Trophoblast cell (in vitro differentiated cells and primary cell): ENCODE measurements at places on chromosomes 6 and 20.

- no peak overlapping the region for H3K4me3 ChIP-seq
- no peak overlapping the region for H3K27ac ChIP-seq
- no peaks in the 10 kb centered on the region for H3K36me3 ChIP-seq
- peaks cover 10% of the 10 kb centered on the region for H3K4me1 ChIP-seq
- DNase-seq = no peak
Measured at GRCh38 chr20:2874456-2874855, 1.2 kb downstream of the PTPRA start.

- no peak for DNase-seq
- no peak overlapping the region for H3K27ac ChIP-seq
- H3K4me3 ChIP-seq = no peak overlapping the region
- no peaks in the 10 kb centered on the region for H3K27me3 ChIP-seq
- H3K36me3 ChIP-seq = no peaks in the 10 kb centered on the region
Measured at GRCh38 chr20:39941245-39941644, 747.8 kb downstream of the MAFB start.

- H3K36me3 ChIP-seq = no peaks in the 10 kb centered on the region
- H3K4me1 ChIP-seq = no peaks in the 10 kb centered on the region
- no peak overlapping the region for H3K4me3 ChIP-seq
Measured at GRCh38 chr6:146997062-146997461, 207.2 kb upstream of the STXBP5 start.

- no peaks in the 10 kb centered on the region for H3K4me1 ChIP-seq
- H3K27me3 ChIP-seq = no peaks in the 10 kb centered on the region
- no peak overlapping the region for H3K27ac ChIP-seq
Measured at GRCh38 chr20:48957053-48957481, 35.6 kb downstream of the ARFGEF2 start.

DNA sequence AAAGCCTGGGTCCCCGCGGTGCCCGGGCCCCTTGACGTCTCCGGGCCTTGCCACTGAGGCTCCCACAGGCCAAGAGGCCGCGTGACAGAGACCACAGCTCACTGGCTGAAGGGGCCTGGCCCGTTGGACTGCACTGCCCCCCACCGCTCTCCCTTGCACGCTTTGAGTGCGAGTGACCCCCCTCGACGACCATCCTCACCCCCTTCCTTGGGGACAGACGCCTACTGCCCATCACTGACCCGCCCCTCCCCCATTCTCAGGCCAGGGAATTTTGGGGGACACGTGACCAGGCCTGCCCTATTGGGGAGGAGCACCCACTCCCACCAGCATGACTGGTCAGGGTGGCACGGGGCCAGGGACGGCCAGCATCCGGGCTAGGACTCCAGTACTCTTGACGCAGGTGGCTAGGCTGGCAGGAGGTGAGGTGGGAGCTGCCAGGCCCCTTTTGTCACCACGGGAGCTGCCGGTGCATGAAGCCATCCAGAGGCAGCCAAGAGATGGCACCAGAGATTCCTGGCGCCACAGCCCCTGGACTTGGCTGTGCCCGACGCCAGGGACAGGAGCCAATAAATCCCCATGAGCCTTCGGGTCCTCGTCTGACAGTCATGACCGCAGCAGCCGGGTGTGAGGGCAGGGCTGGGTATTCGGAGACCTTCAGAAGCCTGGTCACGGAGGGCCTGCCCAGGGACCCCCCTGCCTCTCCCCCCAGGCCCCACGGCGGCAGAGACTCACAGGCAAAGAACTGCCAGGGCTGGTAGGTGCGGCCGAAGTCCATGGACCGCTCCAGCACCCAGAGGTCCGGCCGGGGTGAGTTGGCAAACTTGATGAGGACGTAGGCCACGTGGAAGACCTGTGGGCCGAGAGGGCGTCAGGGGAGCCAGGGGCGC is 14.5 kb downstream of the LAMA5 start:
- H3K27ac ChIP-seq = no peak overlapping the region
- H3K4me3 ChIP-seq = no peak overlapping the region
- H3K27me3 ChIP-seq = no peaks in the 10 kb centered on the region
- H3K4me1 ChIP-seq = peaks cover 28% of the 10 kb centered on the region
- peaks cover 62% of the 10 kb centered on the region for H3K36me3 ChIP-seq
- DNase-seq = no peak

GRCh38 chr20:18133962-18134361 is 3.7 kb upstream of the KAT14 start:
- H3K27me3 ChIP-seq = no peaks in the 10 kb centered on the region
- no peaks in the 10 kb centered on the region for H3K4me1 ChIP-seq
- H3K36me3 ChIP-seq = no peaks in the 10 kb centered on the region
- no peak overlapping the region for H3K4me3 ChIP-seq
- H3K27ac ChIP-seq = no peak overlapping the region
- no peak for DNase-seq

DNA sequence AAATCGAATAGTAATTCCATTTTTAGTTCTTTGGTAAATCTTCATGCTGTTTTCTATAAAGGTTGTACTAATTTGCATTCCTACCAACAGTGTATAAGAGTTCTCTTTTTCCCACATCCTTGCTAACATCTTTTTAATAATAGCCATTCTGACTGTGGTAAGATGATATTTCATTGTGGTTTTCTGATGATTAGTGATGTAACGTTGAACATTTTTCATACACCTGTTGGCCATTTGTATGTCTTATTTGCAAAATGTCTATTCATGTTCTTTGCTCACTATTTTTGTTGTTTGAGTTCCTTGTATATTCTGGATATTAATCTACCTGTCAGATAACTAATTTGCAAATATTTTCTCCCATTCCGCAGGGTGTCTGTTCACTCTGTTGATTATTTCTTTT is 64.5 kb downstream of the LIN28B start:
- no peaks in the 10 kb centered on the region for H3K36me3 ChIP-seq
- no peak overlapping the region for H3K4me3 ChIP-seq
- H3K4me1 ChIP-seq = peaks cover 4% of the 10 kb centered on the region
- H3K27ac ChIP-seq = no peak overlapping the region
- no peaks in the 10 kb centered on the region for H3K27me3 ChIP-seq
- DNase-seq = no peak

DNA sequence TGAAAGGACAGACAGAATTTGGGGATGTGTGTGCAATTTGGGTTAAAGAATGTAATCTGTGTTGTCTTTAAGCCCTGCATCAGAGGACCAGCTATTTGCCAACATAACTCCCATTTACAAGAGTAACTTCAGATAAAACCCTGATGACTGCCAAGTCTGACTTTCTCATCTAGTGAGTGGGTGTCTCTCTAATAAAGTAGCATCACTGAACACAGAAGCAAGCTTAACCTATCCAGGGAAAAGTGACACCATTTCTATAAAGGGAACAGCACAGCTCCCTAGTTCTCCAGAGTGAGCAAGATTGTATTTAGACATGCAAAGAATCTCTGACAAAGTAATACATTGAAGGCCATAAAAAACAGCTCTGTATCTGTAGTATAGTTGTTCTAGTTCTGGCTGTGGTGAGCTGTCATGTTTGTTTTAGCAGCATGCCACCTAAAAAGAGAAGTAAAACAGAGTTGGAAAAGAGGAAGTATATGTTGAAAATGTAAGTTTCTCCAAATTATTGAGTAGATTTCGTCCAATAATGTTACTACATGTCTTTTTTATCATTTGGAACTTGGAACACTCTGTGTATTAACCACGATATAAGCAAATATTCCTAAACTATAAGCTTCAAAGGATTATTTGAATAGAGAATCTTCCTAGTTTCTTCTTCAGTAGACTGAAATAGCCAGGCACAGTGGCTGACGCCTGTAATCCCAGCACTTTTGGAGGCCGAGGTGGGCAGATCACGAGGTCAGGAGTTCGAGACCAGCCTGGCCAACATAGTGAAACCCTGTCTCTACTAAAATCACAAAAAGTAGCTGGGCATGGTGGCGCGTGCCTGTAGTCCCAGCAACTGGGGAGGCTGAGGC is 8.8 kb upstream of the PIM1 start:
- H3K4me3 ChIP-seq = no peak overlapping the region
- H3K36me3 ChIP-seq = no peaks in the 10 kb centered on the region
- no peaks in the 10 kb centered on the region for H3K27me3 ChIP-seq
- DNase-seq = no peak
- H3K4me1 ChIP-seq = no peaks in the 10 kb centered on the region

DNA sequence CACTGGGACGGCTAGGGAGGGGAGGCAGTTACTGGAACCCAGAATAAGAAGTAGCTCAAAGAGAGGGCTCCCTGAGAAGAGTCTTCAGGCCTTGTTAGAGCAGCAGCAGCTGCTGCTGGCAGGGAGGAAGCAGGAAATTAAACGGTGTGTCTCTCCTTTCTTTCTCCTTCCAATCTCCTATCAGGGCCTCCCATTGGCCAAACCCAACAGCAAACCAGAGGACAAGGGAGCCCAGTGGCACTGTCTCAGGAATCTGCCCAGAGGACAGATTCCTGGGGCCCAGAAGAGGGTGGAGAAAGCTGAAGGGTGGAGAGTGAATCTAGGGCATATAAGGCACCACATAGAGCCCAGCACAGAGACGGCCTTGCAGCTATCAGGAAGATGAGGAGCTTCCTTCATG is 10.2 kb downstream of the BTN3A1 start:
- H3K27ac ChIP-seq = no peak overlapping the region
- H3K4me3 ChIP-seq = no peak overlapping the region
- H3K4me1 ChIP-seq = no peaks in the 10 kb centered on the region
- H3K36me3 ChIP-seq = no peaks in the 10 kb centered on the region
- H3K27me3 ChIP-seq = no peaks in the 10 kb centered on the region

GRCh38 chr6:131822119-131822518 is 14.3 kb downstream of the ENPP1 start:
- H3K27me3 ChIP-seq = no peaks in the 10 kb centered on the region
- DNase-seq = no peak
- no peak overlapping the region for H3K4me3 ChIP-seq
- no peak overlapping the region for H3K27ac ChIP-seq

GRCh38 chr20:755941-756340 is 12.4 kb downstream of the SLC52A3 start:
- peaks cover 5% of the 10 kb centered on the region for H3K4me1 ChIP-seq
- H3K36me3 ChIP-seq = no peaks in the 10 kb centered on the region
- no peak overlapping the region for H3K27ac ChIP-seq
- H3K27me3 ChIP-seq = no peaks in the 10 kb centered on the region
- DNase-seq = no peak

- DNase-seq = no peak
- H3K27ac ChIP-seq = no peak overlapping the region
- no peaks in the 10 kb centered on the region for H3K27me3 ChIP-seq
- H3K36me3 ChIP-seq = no peaks in the 10 kb centered on the region
- no peak overlapping the region for H3K4me3 ChIP-seq
Measured at GRCh38 chr20:61800359-61801064, 265.2 kb downstream of the TAF4 start.

- peaks cover 3% of the 10 kb centered on the region for H3K4me1 ChIP-seq
- no peak overlapping the region for H3K4me3 ChIP-seq
- H3K27me3 ChIP-seq = no peaks in the 10 kb centered on the region
- no peaks in the 10 kb centered on the region for H3K36me3 ChIP-seq
- H3K27ac ChIP-seq = no peak overlapping the region
- no peak for DNase-seq
Measured at GRCh38 chr6:158358450-158359077, 46.3 kb downstream of the TULP4 start.

GRCh38 chr20:9225879-9226278 is 157.0 kb downstream of the PLCB4 start:
- H3K27me3 ChIP-seq = no peaks in the 10 kb centered on the region
- no peaks in the 10 kb centered on the region for H3K36me3 ChIP-seq
- H3K27ac ChIP-seq = no peak overlapping the region

- H3K27ac ChIP-seq = no peak overlapping the region
- H3K27me3 ChIP-seq = no peaks in the 10 kb centered on the region
- H3K4me3 ChIP-seq = no peak overlapping the region
Measured at GRCh38 chr6:21501815-21502214, 91.7 kb upstream of the SOX4 start.

GRCh38 chr20:39004508-39004907 is 42.4 kb downstream of the DHX35 start:
- no peak overlapping the region for H3K4me3 ChIP-seq
- DNase-seq = no peak
- H3K36me3 ChIP-seq = peaks cover 4% of the 10 kb centered on the region
- no peaks in the 10 kb centered on the region for H3K4me1 ChIP-seq
- no peak overlapping the region for H3K27ac ChIP-seq

GRCh38 chr20:37598575-37599342 is 71.1 kb upstream of the BLCAP start:
- no peak for DNase-seq
- no peaks in the 10 kb centered on the region for H3K36me3 ChIP-seq
- H3K27ac ChIP-seq = no peak overlapping the region
- H3K27me3 ChIP-seq = no peaks in the 10 kb centered on the region
- no peak overlapping the region for H3K4me3 ChIP-seq

GRCh38 chr6:145587334-145587733 is 148.0 kb downstream of the EPM2A start:
- no peak for DNase-seq
- H3K27ac ChIP-seq = no peak overlapping the region
- H3K36me3 ChIP-seq = no peaks in the 10 kb centered on the region
- H3K4me3 ChIP-seq = no peak overlapping the region
- no peaks in the 10 kb centered on the region for H3K27me3 ChIP-seq
- H3K4me1 ChIP-seq = no peaks in the 10 kb centered on the region

DNA sequence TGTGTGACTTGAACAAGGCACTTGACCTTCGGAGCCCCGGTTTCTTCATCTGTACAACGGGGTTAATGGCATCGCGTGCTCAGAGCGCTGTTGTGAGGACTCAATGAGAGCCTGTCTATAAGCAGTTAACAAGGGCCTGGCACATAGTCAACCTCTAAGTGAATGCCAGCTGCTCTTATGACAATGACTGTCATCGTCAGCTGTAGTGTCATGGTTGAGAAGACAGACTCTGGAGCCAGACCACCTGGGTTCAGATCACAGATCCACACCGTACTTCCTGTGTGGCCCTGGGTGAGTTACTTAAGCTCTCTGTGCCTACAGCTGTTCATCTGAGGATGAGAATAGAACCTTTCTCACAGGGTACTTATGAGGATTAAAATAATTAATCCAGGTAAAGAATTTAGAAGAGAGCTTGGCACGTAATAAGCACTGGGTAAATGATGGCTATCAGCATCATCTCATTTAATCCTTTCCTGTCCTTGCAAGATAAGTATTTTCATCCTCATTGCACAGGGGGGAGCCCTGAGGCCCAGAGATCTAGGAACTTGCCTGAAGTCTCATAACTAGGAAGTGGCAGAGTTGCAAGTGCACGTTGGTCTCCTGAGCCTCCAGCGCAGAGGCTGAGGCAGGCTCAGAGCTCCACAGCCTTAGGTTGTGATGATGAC is 105.3 kb downstream of the EYA2 start:
- no peaks in the 10 kb centered on the region for H3K27me3 ChIP-seq
- H3K4me3 ChIP-seq = no peak overlapping the region
- peaks cover 2% of the 10 kb centered on the region for H3K36me3 ChIP-seq
- no peak for DNase-seq
